ENCODE measurements at places on chromosomes 13 and 19.

DNA sequence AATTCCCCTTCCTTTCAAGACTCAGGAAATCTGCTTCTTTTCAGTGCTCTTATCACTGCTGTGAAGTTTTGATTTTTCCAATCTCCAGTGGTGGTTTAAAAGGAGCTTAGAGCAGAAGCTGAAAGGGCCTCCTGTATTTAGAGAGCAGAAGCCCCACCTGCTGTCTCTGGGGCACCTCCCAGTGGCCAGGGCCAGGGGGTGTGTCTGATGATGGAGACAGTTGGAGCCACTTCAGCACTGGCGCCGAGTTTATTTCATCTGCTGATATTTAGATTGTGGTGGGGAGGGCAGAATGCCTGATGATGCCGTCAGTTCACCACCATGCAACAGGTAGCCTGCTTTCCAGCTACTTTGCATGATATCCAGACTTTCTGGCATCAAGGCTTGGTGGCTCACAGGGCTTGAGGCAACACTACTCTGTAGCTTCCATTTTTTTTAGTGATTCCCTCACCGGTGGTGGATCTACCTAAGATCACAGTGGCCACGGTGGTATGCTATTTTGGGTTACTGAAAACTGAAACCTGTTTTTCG lies 371.9 kb downstream of the KCNRG start:
- DNase-seq = peak; percentile 86

DNA sequence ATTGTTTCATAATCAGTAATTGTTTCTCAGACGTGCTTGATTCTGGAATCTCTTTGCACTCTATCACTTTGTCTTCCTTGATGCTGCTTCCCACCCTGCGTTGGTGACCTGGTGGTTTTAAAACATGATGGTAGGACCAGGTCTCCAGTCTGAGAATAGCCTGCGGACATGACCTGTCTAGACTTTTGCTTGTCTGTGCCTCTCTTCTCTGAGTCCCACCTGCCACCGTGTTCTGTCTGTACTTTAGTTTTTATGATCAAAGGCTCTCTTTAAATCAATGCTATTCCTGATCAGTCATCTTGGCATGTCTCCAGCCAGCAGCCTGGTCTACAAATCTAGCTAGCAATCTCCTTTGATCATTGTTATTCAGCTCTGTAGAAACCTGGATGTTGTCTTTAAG lies 933.9 kb downstream of the DIAPH3 start:
- DNase-seq = no peak

- no peak for DNase-seq
Observed at GRCh38 chr19:37551129-37551993, 43.2 kb downstream of the ZNF571 start.

DNA sequence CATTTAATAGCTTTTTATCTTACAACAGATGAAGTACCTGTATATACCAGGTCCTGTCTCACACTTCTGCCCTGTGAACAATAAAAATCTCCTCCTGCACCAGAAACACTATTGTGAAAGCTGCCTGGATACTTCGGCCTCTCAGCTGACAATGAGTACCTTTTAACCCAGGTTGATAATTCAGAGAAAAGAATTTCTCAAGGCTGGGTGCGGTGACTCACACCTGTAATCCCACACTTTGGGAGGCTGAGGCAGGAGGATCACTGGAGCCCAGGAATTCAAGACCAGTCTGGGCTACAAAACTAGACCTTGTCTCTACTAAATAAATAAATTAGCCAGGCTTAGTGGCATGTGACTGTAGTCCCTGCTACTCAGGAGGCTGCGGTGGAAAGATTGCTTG lies 65.3 kb upstream of the TM9SF2 start:
- DNase-seq = no peak

GRCh38 chr13:49410006-49410405 lies 33.9 kb downstream of the CAB39L start:
- DNase-seq = peak; percentile 75

GRCh38 chr19:14530506-14530905 lies 1.1 kb downstream of the TECR start:
- DNase-seq = no peak

DNA sequence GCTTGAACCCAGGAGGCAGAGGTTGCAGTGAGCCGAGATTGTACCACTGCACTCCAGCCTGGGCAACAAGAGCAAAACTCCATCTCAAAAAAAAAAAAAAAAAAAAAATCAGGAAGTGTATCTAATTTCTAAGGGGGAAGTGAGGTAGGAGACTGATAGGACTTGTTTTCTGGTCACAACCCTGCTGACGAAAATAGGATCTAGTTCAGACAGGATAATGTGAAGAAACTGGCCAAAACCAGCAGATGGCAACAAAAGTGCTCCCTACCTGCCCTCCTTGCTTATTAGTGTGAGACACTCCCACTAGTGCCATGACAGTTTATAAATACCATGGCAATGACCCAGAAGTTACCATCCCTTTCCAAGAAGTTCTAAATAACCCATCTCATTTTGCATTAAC lies 36.0 kb upstream of the KPNA3 start:
- DNase-seq = no peak

DNA sequence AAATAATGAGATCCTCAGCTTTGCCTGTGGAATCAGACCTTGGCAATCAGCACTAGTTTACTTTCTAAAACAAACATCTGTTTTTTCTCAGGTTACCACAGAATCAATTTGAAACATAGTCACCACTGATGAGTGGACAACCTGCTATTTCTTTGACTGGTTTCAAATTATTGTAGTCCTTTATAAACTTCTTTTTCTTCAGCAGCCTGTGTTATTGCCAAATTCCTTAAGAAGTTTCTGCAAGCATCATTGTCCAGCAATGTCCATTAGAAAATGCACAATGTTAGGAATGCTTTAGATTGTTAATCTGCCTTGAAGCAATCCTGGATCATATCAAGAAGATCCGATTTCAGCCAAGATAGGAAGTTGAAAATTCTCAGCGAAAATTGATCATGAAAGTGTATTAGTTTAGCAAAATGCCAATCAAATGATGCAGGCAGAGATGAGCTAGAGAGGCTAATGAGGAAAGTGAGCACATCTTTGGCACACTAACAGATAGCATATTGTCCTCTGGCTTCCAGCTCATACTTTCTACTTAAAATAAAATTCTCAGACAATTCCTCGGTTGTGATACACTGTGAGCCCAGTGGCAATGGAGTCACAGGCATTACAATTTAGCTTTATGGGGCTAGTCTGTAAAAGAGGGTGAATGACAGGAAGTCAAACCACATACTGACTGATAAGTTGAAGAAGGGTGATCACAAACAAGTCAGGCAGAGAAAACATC lies 270.6 kb downstream of the SLITRK6 start:
- DNase-seq = peak; percentile 2

DNA sequence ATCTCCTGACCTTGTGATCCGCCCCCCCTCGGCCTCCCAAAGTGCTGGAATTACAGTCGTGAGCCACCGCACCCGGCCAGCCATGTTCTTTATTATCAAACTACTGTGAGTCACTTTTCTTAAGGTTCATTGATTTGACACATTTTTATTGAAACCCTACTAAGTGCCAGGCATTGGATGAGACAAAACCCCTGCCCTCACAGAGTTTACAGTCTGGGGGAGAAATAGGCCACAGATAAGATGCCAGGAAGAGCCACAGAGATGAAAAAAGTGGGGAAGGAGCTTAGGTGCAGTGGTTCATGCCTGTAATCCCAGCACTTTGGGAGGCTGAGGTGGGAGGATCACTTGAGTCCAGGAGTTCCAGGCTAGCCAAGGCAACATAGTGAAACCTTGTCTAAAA lies 14.5 kb upstream of the MAP2K2 start:
- no peak for DNase-seq

DNA sequence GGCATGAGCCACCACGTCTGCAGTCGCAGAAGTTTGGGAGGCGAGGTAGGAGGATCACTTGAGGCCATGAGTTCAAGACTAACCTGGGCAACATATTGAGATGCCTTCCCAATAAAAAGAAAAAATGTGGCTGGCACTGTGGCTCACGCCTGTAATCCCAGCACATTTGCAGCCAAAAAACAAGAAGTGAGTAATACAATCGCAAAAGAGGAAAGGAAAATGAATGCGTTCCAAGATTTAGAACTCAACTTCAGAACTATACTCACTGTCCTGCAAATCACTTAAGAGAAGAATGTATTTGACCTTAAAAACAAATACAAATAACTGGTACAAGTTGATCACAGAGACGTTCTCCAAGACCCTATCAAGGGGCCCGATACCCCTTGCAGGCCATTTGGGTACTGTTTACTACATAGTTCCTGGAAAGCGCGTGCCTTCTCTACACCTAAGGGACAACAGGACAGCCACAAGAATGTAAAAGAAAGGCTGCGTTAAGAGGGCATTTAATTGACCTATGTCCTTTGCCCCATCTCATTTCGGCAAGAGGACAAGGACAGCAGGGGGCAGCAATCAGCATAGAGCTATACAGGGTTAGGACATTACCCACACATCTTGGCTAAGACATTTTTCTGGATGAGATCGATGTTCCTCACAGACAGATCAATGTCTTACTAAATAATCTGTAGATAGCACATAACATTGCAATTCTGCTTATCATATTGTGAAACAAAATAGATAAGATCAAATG lies 41.3 kb downstream of the FLT3 start:
- peak; percentile 16 for DNase-seq

DNA sequence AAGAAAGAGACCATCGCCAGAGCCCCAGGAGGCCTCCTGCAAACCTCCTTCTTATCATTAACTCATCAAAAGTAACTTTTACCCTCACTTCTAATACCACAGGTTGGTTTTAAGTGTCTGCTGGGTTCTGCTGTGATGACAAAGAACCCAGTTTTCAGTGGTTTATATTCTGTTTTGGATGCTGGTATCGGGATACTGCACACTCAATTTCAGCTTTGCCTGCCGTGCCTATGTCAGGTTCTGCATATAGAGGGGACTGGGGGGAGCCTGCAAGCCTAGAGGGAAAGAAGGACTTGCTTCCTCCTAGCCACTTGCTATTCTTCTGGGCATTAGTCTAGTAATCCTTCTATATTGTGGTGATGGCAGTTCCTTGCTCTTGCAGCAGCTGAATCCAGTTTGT lies 242.4 kb downstream of the KCNRG start:
- no peak for DNase-seq

DNA sequence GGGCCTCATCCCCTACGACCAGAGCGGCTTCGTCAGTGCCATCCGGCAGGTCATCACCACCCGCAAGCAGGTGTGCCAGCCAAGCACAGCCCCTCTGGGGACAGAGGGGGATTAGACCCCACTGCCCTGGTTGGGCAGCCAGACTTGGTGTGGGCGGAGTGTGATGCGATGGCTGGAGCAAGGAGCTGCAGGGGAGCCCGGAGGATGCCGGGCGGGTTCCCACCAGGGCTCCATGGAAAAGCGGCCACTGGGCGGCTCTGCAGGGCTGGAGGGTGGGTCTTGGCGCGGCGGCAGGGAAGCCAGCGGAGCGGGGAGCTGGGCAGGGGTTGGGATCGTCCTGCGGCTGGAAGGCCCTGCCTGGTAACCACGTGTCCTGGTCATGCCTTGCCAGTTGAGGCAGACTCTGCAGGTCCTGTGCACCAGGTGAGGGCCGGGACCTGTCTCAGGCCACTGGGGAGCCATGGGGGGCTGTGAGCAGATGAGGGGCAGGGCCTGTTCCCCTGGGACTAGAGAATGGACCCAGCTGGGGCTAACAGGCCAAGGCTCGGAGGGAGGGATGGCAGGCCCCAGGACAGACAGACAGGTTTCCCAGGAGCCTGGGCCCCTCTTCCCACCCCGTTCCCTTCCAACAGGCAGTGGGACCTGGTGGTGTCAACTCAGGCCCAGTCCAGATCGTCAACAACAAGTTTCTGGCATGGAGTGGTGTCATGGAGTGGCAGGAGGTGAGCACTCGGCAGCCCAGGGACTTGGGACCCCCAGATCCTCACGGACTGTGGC lies 6.3 kb downstream of the PTOV1 start:
- DNase-seq = no peak

DNA sequence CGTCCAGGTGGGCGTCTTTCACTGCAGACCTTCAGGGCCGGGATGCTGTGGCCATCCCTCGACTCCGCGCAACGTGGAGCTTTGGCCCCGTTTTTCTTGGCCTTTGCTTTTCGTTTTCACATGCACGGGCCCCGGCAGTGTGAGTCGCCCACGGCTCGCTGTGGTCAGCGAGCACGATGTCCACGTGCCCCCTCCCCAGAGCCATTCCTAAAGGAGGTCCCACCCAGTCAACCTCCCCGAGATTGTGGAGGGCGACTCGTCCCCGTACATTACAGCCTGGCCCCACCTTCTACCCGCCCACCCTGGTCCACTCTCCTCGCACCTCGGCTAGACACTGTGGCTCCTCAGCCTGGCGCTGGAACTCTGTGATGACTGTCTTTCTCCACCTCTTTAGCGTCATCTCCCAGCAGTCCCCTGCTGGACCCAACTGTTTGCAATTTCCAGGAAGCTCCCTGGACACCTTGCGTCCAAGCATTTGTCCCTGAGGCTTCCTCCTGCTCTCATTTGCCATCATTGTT lies 405 bp downstream of the ZNF446 start:
- peak; percentile 18 for DNase-seq

GRCh38 chr19:14826006-14826405 lies 9.0 kb downstream of the OR7A5 start:
- no peak for DNase-seq

DNA sequence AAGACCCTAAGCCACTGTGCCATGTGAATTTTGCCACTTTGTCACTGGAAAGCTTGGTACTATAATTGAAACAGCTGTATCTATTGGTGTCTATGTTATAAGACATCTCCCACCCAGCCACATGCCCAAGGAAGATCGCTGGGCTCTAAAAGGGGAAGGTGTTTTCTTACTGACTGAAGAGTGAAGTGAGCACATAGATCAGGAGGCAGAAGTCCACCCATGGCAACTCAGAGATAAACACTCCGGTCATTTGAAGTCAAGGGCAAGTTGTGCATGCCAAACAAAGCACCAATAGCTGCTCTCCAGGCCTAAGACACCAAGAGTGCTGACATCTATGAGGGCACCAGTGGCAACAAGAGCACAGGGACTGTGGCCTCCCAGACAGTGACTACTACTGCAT lies 153.8 kb downstream of the KCTD12 start:
- DNase-seq = no peak

- no peak for DNase-seq
Observed at GRCh38 chr19:798415-799075, 1.3 kb downstream of the PTBP1 start.

DNA sequence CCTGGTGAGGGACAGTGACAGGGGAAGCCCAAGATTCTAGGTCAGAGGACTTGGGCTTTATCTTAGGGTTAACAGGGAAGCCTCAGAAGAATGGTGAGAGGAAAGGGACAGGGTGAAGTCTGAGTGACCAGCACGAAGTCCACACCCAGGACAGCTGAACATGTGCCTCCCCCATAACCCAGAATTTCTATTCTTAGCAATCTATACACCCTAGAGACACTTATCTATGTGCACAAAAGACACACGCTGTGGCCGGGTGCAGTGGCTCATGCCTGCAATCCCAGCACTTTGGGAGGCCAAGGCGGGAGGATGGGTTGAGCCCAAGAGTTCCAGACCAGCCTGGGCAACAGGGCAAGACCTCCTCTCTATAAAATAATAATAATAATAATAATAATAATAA lies 11.1 kb upstream of the OLFM2 start:
- no peak for DNase-seq

- DNase-seq = no peak
Observed at GRCh38 chr13:58329746-58330145, 698.2 kb downstream of the PCDH17 start.

- no peak for DNase-seq
Observed at GRCh38 chr13:113129480-113129879, 6.9 kb downstream of the F10 start.
